ENCODE measurements at places on chromosomes 5 and 9. TPM values are rescaled to one million over a fixed set of nuclear protein-coding genes. Genes with fewer than 3 reads are reported as not detected.

DNA sequence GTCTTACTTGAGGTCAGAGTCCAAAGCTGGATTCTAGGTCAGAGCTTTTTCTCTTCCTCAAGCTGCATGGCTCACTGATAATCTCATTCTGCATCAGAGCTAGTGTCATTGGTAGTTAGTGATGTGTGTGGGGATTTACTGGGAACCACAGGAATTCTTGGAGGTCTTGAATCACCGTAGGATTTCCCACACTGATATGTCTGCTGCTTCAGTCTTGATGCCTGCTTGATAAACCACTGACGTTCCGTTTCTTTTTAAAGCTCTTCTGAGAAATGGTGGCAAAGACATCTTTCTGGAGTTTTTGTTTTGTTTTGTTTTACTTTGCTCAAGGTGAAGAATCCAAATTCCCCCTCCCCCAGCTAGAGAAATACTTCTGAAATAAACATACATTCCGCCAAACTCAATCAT lies 1.2 kb upstream of the GARIN3 start:
- no peak for DNase-seq

The QRFP gene
- not detected for polyA plus RNA-seq

The NUDT12 gene
- 8.1 TPM for polyA plus RNA-seq

DNA sequence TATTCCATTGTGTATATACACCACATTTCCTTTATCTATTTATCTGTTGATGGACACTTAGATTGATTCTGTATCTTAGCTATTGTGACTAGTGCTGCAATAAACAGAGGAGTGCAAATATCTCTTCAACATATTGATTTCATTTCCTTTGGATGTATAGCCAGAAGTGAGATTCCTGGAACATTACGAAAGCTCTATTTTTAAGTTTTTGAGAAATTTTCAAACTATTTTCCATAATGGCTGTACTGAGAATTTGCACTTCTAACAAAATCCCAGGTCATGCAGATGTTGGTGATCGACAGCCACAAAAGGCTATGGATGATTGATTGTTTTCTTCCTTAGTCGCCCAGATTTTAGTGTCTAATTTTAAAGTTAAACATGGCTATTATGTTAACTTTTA lies 132.7 kb upstream of the MTAP start:
- DNase-seq, result no peak

- no peak for DNase-seq
These were observed 511.1 kb downstream of the HTR1A start for GRCh38 chr5:63451188-63451587.

- no peak for DNase-seq
These were observed 239.3 kb upstream of the GRIN3A start for GRCh38 chr9:101977614-101978210.

The CAMK2A gene
- 0.46 TPM for polyA plus RNA-seq
